ENCODE measurements at places on chromosomes 4 and X. TPM values are rescaled to one million over a fixed set of nuclear protein-coding genes. Genes with fewer than 3 reads are reported as not detected.

GRCh38 chrX:41064018-41064417 is 21.2 kb upstream of the USP9X start:
- DNase-seq, result no peak

DNA sequence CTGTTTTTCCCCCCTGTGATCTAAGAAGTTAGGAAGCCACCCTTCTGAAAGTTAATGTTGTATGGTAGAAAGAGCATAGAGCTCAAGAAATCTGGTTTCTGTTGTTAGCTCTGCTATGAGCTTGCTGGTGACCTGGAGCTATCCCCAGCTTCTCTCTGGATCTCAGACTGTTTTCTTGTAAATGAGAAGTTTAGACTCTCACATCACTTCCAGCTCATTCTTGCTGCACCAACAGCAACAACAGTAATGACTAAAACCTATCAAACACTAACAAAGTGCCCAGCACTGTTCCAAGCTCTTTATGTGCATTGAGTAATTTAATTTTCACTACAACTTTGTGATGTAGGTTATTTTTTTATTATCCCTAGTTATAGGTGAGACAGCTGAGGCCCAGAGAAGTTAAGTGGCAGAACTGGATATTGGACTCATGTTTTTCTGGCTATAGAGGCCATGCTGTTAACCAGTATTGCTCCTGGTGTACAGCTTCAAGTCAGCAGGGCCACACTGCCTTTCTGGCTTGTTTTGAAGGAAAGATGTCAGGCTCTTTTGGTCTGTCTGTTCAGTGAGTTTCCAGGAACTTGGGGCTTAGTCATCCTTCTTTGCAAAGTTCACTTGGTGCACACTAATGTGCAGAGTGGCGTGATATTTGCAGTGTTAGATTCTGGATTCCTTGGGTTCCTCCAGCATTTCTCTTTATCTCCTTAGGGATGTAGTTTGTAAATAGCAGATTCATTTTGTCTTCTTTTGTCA is 27.8 kb upstream of the TMEM164 start:
- DNase-seq, result no peak

GRCh38 chrX:19975845-19976244 is 15.0 kb downstream of the BCLAF3 start:
- DNase-seq, result no peak

Gene SAGE1
- total RNA-seq, result not detected

Gene UGT8
- not detected for total RNA-seq

DNA sequence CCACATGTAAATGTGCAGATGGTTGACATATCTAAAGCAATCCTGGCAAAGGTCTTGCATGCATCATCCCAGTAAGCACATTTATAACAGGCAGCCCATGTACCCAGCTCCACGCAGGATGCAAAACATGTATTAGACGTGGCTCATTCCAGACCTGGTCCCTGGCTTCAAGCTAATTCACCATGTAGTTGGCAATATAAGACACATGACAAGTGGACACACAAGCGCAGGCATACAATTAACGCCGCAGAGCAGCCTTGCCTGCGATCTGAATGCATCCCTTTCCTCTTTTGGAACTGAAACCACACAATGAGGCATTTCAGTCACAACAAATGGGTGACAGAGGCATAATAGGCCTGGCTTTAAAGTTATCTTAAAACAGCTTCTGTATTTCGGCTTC is 114.5 kb upstream of the TRIM2 start:
- DNase-seq, result no peak

Gene SCLT1
- 5.3 TPM for total RNA-seq

DNA sequence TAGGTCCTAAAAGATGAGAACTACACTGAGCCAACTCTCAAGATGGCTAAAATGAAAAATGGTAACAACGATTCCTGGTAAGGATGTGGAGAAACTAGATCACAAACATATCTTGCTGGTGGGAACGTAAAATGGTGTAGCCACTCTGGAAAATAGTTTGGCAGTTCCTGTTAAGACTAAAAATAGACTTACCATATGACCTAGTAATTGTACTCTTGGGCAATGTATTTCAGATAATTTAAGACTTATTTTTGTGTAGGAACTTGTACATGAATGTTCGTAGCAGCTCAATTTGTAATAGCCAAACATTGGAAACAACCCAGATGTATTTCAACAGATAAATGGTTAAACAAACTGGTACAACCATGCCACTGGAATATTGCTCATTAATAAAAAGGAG is 106.2 kb downstream of the HDAC8 start:
- no peak for DNase-seq

Gene USP17L5
- not detected for total RNA-seq

Gene ATP7A
- total RNA-seq, result 2.1 TPM

Measured in right lobe of liver (tissue), 6 donors.